Stimulated activated CD4-positive, alpha-beta T cell treated with anti-CD3 and anti-CD28 coated beads, Interleukin-4, amount 100 ng/mL, for 1 hour (primary cell): ENCODE measurements at places on chromosomes 6 and 20.
A peak's percentile ranks its signal among the peaks of the same experiment; 100 is the strongest.

DNA sequence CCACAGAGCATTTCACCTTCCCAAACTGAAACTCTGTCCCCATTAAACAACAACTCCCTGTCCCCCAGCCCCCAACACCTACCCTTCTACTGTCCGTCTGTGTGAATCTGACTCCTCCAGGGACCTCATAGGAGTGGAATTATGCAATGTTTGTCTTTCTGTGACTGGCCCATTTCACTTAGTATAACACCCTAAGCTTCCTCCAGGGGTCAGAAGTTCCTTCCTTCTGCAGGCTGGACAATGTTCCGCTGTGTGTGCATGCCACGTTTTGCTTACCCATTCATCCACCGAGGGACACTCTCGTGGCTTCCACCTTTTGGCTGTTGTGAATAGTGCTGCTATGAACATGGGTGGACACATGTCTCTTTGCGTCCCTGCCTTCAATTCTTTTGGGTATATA, 37.6 kb upstream of the MPC1 start:
- no peak for DNase-seq

DNA sequence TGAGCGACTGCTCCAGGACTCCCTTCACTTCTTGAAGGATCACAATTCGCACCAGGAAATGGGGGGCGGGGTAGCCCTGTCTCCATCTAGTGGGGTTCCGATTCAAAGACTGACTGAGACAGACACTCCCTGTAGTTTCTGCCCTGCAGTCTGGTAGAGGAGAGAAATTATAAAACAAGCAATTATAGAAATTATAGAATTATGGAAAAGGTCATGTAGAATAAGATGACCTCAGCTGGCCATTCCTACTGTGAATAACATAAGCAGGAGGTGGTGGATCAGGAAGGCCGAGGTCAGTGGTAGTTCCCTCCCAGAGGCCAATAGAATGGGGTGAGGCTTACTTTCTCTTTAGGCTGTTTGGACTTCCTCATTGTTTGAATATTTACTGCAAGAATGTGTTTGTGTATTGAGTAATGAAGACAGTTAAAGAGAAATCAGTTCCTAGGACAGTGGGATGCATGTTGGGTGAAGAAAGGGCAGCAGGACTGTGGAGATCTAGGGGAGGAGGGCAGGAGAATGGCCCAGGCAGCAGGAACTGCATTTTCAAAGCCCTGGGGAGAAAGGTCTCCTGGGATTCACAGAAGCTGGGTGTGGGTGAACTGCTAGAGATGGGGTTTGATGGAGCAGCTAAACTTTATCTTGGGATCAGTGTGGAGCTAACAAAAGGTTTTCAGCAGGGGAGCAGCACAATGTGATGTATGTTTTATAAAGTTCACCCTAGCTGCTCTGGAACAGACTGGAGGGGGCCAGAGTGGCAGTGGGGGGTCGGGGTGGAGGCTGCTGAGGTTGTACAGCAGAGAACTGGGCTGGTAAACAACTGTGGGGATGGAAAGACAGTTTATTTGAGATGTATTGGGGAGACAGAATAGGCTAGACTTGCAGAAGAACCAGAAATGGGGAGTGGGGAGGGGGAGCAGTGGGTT, 2.1 kb downstream of the ZNF341 start:
- DNase-seq = no peak

- DNase-seq = no peak
Observed at GRCh38 chr6:75377386-75377785, 92.8 kb upstream of the TMEM30A start.

- DNase-seq = peak; percentile 43
Observed at GRCh38 chr6:159969204-159969912, 476 bp downstream of the IGF2R start.

- DNase-seq = no peak
Observed at GRCh38 chr6:38174315-38174714, 354.8 kb downstream of the ZFAND3 start.

GRCh38 chr20:20002101-20002998, 14.8 kb upstream of the NAA20 start:
- DNase-seq = no peak

- no peak for DNase-seq
Observed at GRCh38 chr6:15037253-15037652, 208.6 kb upstream of the JARID2 start.

- no peak for DNase-seq
Observed at GRCh38 chr6:136549300-136550044, 750 bp downstream of the MAP7 start.

DNA sequence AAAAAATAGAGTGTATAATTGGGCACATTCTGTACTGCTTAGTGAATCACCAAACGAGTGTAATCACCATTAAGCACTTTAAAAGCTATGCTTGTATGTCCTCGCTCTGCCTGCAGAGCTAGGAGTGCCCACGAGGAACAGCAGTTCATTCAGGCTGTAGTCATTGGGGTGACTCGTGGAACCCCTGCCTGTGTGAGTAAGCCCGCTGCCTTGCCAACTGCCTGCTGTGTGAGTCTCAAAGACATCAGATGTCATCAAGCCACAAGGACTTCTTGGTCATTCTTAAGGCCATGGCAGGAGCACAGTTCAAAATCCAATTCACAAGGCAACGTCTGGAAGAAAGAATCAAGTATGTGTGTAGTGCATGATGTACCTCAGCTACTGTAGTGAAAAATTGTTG, 60.4 kb downstream of the FOXO3 start:
- DNase-seq = peak; percentile 4

GRCh38 chr6:45467853-45468252, 90.1 kb upstream of the SUPT3H start:
- no peak for DNase-seq

DNA sequence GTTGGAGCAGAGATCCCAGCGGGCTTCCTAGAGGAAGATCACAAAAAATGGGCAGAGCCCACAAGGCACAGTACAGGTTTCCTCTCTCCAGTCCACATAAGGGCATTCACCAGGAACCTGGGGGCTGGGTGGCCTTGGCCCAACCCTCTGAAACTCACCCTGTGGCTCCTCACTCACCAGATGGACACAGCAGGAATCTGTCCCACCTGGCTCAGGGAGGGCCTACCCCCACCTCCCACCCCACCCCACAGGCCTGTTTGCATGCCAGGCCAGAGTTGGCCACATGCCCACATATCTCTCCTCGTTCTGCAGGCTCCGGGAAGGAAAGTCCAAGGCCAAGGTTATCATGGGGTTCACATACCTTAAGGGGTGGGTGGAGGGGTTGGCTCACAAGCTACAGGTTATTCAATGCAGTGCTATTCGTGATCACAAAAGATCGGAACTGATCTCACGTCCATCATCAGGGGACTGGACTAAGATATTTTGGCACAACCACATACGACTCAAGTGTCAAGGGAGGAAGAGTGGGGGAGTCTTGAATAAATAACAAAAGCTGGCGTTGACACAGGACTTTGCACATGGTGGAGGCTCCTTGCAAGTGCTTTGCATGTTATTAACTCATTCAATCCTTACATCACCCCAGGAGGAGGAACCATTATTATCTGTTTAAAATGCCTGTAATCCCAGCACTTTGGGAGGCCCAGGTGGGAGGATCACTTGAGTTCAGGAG, 13.0 kb downstream of the RIPOR3 start:
- DNase-seq = no peak

- no peak for DNase-seq
Observed at GRCh38 chr6:118523216-118523615, 24.9 kb upstream of the PLN start.

DNA sequence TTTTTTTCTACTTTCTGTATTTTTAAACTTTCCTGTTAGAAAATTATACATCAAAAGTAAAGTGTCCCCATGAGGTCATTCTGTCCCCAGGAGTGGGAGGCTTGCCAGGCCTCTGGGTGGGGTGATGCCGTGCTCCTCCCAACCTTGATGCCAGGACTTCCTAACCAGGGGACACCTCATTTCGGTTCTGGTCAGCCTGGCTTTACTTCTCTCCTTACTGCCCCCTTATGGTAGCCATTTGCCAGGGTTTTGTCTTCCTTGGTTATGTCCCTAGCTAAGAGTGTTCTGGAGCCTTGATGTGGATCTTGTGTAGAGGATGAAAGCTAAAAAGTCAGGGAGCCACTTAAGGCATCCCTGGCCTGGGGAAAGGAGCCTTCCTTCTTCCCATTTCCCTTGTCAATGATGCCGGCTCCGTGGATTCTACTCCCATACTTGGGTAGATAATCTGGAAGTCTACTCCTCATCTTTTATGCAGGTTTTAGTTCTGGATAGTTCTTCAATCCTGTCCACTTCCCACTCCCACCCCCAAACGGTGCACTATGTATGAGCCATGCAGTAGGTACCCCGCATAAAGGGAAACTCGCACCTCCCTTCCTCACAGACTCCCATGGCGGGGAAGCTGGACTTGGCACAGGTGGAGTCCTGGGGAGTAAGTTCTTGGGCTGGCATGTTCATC, 164.1 kb upstream of the SALL4 start:
- no peak for DNase-seq

DNA sequence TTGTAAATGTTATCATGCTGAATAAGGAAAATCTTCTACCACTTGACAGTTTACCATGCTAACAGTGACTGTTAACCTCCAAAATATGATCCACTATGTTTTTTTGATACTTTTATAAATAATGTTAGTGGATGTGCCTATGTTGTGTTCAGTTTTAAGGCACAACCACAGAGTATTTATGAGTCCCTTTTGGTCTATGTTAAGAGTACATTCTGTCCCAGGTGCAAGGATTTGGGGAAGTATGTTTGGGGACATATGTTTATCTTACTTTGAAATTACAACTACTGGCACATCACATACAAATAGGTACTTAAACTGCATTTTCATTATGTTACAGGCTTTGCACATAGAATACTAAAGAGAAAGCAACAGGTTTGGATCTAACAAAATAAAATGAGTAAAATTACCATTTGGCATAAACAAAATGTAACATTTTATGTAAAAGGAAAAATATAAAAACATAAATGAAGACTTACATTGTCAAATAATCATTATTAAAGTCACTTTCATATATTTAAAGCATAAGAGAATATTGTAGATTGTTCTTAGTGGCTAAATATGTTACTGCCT, 71.2 kb downstream of the SESN1 start:
- no peak for DNase-seq

- peak; percentile 42 for DNase-seq
Observed at GRCh38 chr20:49534255-49534712, 33.7 kb downstream of the PTGIS start.

GRCh38 chr20:9583151-9583550, 68.8 kb downstream of the LAMP5 start:
- DNase-seq = no peak

DNA sequence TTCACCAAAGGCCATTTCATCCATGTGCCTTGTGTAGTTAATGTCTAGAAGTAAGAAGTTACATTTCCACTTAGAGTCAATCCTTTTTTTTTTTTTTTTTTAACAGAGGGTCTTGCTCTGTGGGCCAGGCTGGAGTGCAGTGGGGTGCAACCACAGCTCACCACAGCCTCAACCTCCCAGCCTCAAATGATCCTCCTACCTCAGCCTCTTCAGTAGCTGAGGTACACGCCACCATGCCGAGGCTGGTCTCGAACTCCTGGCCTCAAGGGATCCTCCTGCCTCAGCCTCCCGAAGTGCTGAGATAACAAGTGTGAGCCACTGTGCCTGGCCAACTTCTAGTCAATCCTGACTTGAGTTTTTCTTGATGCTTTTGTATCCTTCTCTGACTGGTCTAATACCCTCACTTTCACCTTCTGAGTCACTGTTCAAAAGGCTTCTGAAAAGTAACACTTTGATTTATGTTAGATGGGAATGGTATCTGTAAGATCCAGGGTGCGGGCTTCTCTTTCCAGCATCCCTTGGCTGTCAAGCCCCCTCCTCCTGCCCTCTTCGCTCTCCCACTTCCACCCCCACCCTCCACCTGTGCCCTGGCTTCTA, 22.1 kb downstream of the TRAM2 start:
- DNase-seq = no peak

DNA sequence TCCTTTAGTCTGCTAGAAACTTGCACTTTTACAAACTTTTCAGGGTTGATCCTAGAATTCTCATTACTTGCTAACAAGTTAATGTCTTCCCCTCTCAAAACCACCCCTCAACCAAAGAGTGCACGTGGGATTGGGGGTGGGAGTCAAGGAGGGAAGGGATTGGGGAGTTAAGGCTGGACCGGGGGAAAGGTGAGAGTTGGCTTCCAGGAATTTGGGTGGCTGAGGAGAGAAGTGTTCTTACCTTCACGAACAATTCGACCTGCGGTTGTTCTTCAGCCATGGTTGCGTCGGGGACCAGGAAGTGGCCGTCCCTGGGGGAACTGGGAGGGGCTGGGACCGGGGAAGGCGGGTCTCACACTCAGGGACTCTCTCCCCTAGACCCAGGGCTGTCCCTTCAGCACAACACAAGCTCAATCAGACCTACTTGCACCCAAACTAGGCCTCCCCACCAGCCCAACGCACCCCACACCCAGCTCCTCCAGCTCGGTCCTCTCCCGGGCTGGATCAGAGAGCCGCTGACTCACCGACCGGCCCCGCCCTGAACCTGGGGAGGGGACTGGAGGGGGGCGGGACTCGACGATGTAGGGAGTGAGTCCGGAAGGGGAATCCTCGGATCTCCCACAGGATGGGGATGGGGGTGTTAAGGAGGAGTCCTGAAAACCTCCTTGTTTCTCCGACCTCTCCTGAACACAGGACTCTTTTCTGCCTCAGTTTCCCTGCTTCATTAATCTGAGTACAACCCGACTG, at the start of gene CLIC1:
CLIC1 (minus strand) TSS at position 510 of the 747 bp plus-strand sequence; CDS start at position 280, 230 bp downstream.
- DNase-seq = peak; percentile 82

DNA sequence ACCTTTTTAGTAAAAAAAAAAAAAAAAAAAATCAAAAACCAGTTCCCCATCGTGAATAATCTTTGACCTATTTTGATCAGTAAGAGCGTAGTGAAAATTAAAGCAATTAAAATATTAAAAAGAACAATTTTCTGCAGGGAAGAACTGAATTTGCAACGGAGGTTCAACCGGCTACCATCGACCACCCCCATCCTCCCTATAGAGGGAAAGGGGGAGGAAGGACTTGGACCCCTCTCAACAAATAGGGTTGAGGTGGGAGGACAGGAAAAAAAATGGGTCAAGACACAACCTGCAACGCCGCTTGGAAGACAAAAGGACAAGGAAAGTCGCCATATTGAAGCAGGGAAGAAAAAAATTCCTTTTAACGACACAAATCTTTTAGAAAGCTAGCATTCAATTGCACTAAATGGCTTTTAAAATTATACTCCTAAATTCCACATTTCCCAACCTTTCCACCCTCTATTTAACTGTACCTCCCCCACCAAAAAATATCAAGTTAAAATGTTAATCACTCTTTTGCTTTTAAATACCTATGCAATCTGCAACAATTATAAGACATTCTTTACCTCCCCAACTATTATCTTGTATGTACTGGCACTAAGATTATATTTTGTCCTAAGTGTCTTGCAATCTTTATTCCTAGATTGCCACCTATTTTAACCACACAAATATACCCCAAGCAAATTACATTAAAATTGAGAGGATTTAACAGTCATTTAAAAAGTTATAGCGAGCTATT, 1.7 kb downstream of the PPP1R10 start:
- peak; percentile 23 for DNase-seq

GRCh38 chr6:22699151-22699550, 129.8 kb downstream of the HDGFL1 start:
- DNase-seq = no peak

- DNase-seq = peak; percentile 53
Observed at GRCh38 chr20:51493346-51493791, 49.1 kb downstream of the NFATC2 start.
